Astrocyte (in vitro differentiated cells and primary cell): ENCODE measurements at places on chromosomes 16 and 17. TPM values are rescaled to one million over a fixed set of nuclear protein-coding genes. Genes with fewer than 3 reads are reported as not detected.

The ABCC6 gene
- total RNA-seq: 2.4 and 3.0 TPM in 2 replicates

The RAMP2 gene
- total RNA-seq: 6.1 and 6.8 TPM in 2 replicates

The GINS2 gene
- 2.2 and 3.4 TPM in 2 replicates for total RNA-seq

The GFAP gene
- total RNA-seq: 0.22 TPM in 1 of 2 replicates, not detected in the other

The CRISPLD2 gene
- total RNA-seq: 1.8 and 2.4 TPM in 2 replicates

The PLD2 gene
- 21.4 and 29.3 TPM in 2 replicates for total RNA-seq

The KRTAP4-6 gene
- not detected in 2 replicates for total RNA-seq

GRCh38 chr16:48491517-48491916, 106.3 kb upstream of the SIAH1 start:
- no peak overlapping the region for H3K27ac ChIP-seq
- peak; percentile 75 for DNase-seq
- no peak overlapping the region for H3K4me3 ChIP-seq
- H3K4me1 ChIP-seq: no peaks in the 10 kb centered on the region
- H3K27me3 ChIP-seq: peaks cover 2% of the 10 kb centered on the region

GRCh38 chr16:88844419-88845036, 12.2 kb downstream of the GALNS start:
- H3K4me3 ChIP-seq: no peak overlapping the region
- H3K27me3 ChIP-seq: no peaks in the 10 kb centered on the region
- no peak overlapping the region for H3K27ac ChIP-seq
- no peaks in the 10 kb centered on the region for H3K36me3 ChIP-seq
- H3K4me1 ChIP-seq: no peaks in the 10 kb centered on the region
- DNase-seq: no peak

GRCh38 chr17:43741636-43742035, 17.0 kb downstream of the SOST start:
- H3K4me3 ChIP-seq: no peak overlapping the region
- no peak for DNase-seq
- H3K27ac ChIP-seq: no peak overlapping the region
- no peaks in the 10 kb centered on the region for H3K36me3 ChIP-seq
- peaks cover 16% of the 10 kb centered on the region for H3K4me1 ChIP-seq

DNA sequence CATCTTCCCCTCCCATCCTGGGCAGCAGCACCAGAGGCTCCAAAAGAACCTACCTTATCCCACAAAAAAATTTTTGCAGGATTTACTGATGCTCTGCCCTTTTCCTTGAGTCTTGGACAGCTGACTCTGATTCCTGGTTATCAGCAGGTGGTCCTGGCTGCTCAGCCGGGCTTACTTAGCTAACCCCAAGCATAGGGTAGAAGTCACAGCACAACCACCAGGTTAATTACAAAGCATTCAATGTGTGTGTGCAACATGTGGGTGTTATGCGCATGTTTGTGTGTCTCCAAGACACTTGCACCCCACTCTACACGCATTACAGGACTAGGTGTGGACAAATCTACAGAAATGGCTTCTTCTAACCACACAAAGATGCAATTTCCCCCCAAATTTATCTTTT, 36.3 kb downstream of the PECAM1 start:
- H3K27me3 ChIP-seq: peaks cover 3% of the 10 kb centered on the region
- H3K36me3 ChIP-seq: no peaks in the 10 kb centered on the region
- DNase-seq: peak; percentile 58
- H3K27ac ChIP-seq: no peak overlapping the region
- no peak overlapping the region for H3K4me3 ChIP-seq

- H3K36me3 ChIP-seq: no peaks in the 10 kb centered on the region
- H3K4me1 ChIP-seq: no peaks in the 10 kb centered on the region
- peaks cover 8% of the 10 kb centered on the region for H3K27me3 ChIP-seq
- H3K27ac ChIP-seq: no peak overlapping the region
- peak; percentile 15 for DNase-seq
These were observed 25.0 kb upstream of the MILR1 start for GRCh38 chr17:64423881-64424280.

DNA sequence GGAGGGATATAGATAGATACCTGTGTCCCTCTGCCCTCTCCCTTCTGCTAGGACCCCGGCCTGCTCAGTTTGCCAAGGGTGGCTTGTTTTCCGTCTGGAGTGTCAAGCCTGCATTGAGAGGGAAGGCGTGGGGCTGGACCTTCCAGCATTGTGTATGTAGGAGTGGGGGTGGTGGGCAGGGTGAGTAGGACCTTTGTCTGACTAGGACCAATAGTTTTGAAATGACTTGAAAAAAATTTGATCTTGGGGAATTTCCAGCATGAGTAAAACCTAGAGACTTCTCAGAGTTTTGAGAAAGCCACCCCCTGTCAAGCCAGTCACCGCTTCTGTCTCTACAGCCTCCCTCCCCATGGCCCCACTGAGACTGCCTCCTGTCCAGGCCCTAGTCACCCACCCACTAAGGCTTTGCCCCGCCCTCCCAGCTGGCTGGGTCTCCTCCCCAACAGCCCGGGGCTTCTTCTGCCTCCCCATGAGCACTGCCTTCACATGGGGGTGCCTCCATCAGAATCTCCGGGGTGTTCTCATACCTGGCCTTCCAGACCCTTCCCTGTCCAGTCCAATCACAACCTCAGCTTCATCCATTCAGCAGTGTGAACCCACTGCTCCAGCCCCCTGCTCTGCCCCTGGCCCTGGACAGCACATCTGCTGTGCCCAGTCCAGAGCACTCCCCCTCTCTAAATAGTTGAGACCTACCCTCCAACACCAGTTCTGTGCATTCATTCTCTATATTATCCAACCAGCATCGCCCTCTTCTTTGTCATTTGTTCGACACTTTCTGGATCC, 207.0 kb downstream of the MSI2 start:
- no peaks in the 10 kb centered on the region for H3K27me3 ChIP-seq
- no peak overlapping the region for H3K4me3 ChIP-seq
- DNase-seq: peak; percentile 93
- no peaks in the 10 kb centered on the region for H3K36me3 ChIP-seq

GRCh38 chr17:38710985-38711384, 5.9 kb downstream of the MLLT6 start:
- no peaks in the 10 kb centered on the region for H3K27me3 ChIP-seq
- no peak overlapping the region for H3K4me3 ChIP-seq
- peaks cover 10% of the 10 kb centered on the region for H3K4me1 ChIP-seq
- DNase-seq: no peak
- no peak overlapping the region for H3K27ac ChIP-seq
- peaks cover 3% of the 10 kb centered on the region for H3K36me3 ChIP-seq

- H3K27ac ChIP-seq: no peak overlapping the region
- H3K4me1 ChIP-seq: no peaks in the 10 kb centered on the region
- H3K4me3 ChIP-seq: no peak overlapping the region
- DNase-seq: no peak
- H3K36me3 ChIP-seq: no peaks in the 10 kb centered on the region
These were observed 27.1 kb upstream of the GPRC5C start for GRCh38 chr17:74404789-74405188.

DNA sequence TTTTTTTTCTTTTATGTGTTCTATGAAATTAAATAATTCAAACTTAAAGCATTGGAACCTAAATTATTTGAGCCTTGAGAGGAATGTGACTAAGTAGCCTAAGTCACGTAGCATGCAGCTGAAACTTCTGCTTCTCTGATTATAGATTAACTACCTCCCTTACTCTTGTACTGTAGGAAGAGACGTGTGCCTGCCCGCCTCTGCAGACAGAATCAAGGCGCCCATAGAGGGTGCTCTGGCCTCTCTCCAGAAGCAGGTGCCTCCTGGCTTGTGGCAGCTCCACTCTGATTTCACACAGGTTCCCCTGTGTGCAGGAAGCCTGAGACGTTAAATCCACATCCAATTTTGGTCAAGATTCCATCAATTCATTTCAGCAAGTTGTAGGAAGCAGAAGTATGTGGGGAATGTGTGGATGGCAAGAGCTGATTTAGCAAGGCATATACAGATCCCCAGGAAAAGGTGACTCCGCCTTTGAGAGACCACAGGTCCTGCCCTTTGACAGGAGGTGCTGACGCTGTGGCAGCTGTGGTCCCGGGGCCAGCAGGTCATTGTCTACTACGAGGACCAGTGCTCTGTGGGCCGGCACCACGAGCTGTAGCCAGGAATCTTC, 1418.8 kb downstream of the CDH11 start:
- H3K27me3 ChIP-seq: no peaks in the 10 kb centered on the region
- DNase-seq: no peak

GRCh38 chr16:4371357-4372000, at the start of gene VASN:
Gene VASN (plus strand): TSS chr16:4371848. CDS start chr16:4380878, 9,030 bp downstream.
- DNase-seq: peak; percentile 47
- peak within 1 kb of the TSS; percentile 95 for H3K27ac ChIP-seq
- no peaks in the 10 kb centered on the region for H3K36me3 ChIP-seq

DNA sequence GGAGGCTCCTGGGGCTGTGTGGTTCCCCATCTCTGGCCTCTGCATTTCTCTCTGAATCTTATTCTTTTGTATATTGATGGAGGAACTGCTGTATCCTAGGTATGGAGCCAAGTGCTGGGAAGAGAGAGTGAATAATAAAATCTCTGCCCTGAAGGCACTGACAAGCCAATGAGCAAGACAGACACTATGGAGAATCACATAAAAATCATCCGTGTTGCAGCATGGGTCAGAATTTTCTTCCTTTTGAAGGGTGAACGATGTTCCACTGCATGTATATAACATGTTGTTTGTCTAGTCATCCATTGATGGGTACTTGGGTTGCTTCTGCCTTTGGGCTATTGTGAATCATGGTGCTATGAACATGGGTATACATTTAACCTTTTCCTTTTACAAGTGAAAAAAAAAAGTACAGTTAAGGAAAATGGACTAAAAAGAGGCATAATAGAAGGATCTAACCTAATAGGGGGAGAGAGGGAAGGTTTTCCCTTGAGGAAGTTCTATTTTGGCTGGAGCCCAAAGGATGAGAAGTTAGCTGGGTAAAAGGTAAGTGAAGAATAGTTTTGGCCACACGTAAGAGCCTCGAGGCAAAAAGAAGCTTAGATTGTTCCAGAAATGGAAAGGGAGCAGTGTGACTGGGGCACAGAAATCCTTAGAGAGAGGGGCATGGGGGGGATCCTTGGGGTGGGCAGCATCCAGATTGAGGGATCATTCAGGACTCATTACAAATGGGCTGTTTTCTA, 32.3 kb upstream of the GNA13 start:
- H3K27ac ChIP-seq: no peak overlapping the region
- H3K27me3 ChIP-seq: peaks cover 40% of the 10 kb centered on the region
- no peaks in the 10 kb centered on the region for H3K4me1 ChIP-seq
- DNase-seq: no peak

- no peaks in the 10 kb centered on the region for H3K36me3 ChIP-seq
- peaks cover 77% of the 10 kb centered on the region for H3K4me1 ChIP-seq
- no peaks in the 10 kb centered on the region for H3K27me3 ChIP-seq
- H3K27ac ChIP-seq: peak overlapping the region; percentile 75
- peak; percentile 76 for DNase-seq
- H3K4me3 ChIP-seq: no peak overlapping the region
These were observed 331.3 kb downstream of the SEC14L1 start for GRCh38 chr17:77471984-77472461.

- no peaks in the 10 kb centered on the region for H3K27me3 ChIP-seq
- peaks cover 35% of the 10 kb centered on the region for H3K4me1 ChIP-seq
- H3K27ac ChIP-seq: no peak overlapping the region
- no peak overlapping the region for H3K4me3 ChIP-seq
- no peaks in the 10 kb centered on the region for H3K36me3 ChIP-seq
These were observed 103.1 kb upstream of the CHMP6 start for GRCh38 chr17:80888276-80889160.

DNA sequence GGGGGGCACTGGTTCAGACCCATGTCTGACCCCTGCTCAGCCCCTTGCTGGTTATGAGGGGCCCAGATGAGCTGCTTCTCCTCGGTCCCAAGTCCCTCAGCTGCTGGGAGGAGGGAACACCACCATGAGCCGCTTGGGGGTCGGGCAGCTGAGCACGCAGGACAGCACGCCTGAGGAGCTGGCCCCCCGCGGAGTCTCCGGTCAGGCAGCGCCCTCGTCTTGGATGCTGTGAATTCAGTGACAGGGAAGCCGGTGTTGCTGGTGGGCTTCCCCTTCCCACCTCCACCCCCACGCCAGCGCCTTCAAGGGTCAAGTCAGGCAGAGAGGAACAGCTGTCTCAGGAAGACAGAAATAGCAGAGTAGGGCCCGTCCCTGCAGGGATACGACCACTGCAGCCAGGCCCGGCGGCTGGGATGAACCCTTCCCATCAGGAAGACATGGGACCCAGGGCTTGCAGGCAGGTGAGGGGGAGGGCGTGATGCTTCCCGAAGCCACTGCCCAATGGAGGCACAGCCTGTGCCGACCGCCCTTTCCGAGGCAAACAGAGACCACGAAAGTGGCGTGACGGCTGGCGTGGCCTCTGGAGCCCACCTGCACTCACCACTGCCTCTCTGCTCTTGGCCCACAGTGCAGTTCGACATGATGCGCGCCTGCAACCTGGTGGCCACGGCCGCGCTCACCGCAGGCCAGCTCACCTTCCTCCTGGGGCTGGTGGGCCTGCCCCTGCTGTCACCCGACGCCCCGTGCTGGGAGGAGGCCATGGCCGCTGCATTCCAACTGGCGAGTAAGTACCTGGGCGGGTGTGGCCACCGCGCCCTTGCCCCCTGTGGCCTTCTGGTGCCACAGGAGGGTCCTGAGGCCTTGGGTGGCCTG, 8.1 kb downstream of the TMEM204 start:
- H3K36me3 ChIP-seq: no peaks in the 10 kb centered on the region
- H3K4me3 ChIP-seq: no peak overlapping the region
- DNase-seq: no peak
- H3K4me1 ChIP-seq: peaks cover 6% of the 10 kb centered on the region
- no peak overlapping the region for H3K27ac ChIP-seq
- no peaks in the 10 kb centered on the region for H3K27me3 ChIP-seq

DNA sequence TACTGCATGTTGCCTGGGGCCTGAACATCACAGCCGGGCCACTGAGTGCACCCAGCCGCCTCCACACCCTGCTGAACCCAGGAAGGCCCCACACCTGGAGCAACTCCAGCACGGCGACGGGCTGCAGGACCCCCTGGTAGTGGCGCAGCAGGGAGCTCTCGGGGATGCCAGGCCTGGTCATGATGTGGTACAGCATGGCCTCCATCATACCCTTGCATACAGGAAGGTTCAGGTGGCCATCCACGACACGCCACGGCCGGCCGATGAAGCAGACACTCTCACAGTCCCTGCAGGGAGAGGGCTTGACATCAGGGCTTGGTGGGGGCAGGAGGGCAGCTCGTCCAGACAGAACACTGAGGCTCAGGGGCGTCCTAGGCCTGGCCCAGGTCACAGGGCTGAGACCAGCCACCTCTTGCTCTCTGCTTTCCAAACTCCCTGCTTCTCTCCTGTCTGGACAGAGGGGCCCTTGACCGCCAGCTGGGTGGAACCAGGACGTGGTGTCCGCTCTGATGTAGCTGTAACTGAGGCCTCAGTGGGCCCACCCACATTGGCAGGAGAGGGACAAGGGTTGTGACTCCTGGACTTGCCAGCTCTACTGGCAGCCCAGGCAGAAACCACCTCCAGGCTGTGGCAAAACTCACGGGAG, 60.3 kb downstream of the IL21R start:
- no peaks in the 10 kb centered on the region for H3K27me3 ChIP-seq
- peaks cover 9% of the 10 kb centered on the region for H3K4me1 ChIP-seq
- H3K27ac ChIP-seq: no peak overlapping the region

DNA sequence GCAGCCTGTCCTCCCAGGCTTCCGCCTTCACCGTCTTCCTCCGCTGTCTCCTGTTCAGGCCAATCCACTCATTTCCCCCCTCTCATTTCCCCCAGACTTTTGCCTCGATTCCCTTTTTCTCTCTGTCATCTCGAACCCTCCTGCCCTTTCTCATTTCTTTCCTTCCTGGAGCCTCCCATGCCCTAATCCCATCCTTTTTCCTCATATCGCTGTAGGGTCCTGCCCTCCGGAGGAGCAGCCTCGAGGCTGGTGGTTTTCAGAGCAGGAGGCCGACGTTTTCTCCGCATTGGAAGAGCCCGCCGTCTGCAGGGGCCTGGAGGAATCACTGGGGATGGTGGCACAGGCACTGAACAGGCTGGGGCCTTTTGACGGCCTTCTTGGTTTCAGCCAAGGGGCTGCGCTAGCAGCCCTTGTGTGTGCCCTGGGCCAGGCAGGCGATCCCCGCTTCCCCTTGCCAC, 597 bp downstream of the OVCA2 start:
- peak overlapping the region; percentile 77 for H3K4me3 ChIP-seq
- no peak for DNase-seq
- no peaks in the 10 kb centered on the region for H3K27me3 ChIP-seq
- peak overlapping the region; percentile 93 for H3K27ac ChIP-seq
- peaks cover 31% of the 10 kb centered on the region for H3K4me1 ChIP-seq
- peaks cover 5% of the 10 kb centered on the region for H3K36me3 ChIP-seq
